ENCODE measurements at places on chromosomes 4 and X. TPM values are rescaled to one million over a fixed set of nuclear protein-coding genes. Genes with fewer than 3 reads are reported as not detected.

DNA sequence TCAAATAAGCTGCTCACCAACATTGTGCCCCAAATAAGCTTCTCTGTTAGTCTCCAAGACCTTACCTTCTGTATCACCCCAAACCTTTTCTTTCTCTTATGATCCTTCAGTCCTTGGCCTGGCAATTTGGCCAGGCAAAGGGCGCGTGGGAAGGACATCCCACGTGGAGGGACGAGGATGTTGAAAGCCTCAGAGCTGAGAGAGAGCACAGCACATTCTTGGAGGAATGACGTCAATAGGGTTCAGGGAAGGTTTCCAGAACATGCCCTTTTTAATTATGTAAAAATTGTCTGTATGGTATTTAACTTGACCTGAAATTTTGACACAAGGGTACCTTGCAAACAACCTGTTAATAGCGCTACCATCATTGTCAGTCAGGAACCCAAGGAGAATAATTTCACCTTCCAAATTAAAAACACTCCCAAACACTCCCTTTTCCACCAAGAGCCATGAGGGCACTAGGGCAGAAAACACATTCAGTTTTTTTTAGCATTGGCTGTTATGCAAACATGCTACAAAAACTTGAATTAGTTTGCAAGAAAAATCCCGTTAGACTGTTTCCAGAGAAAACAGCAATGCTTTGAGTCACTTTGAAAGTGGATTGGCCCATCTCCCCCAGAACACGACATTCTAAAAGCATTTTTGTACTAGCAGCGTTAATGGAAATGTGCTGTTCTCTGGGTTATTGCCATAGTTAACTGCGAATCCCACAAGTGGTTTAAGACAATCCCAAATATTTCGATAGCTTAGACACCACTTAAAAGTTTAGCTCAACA is 183.2 kb upstream of the PUDP start:
- H3K27ac ChIP-seq = peak overlapping the region; percentile 21
- DNase-seq = peak; percentile 54
- H3K36me3 ChIP-seq = no peaks in the 10 kb centered on the region
- no peak overlapping the region for H3K4me3 ChIP-seq

GRCh38 chr4:2725380-2725779 is 30.8 kb downstream of the TNIP2 start:
- no peaks in the 10 kb centered on the region for H3K27me3 ChIP-seq
- H3K36me3 ChIP-seq = no peaks in the 10 kb centered on the region
- no peaks in the 10 kb centered on the region for H3K4me1 ChIP-seq
- no peak overlapping the region for H3K27ac ChIP-seq
- DNase-seq = no peak

GRCh38 chr4:4364061-4364460 is 22.8 kb upstream of the NSG1 start:
- no peak for DNase-seq
- H3K27ac ChIP-seq = no peak overlapping the region
- H3K4me3 ChIP-seq = no peak overlapping the region

DNA sequence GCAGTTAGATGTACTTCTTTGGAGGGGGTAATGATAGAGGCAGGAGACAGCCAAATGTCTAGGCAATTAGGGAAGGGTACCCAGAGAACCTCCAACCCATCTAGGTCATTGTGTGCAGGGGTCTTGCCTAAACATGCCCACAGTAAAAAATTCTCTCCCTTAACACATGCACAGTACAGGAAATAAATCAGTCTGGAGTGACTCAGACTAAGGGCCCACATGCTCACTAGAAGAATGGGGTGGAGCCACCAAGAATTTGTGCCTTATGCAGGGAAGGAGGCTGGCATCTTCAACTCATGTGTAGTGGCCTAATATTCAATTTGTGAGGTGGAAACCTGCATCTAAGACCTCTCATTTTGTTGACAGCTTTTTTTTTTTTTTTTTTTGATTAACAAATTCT is 945.3 kb upstream of the GRIA3 start:
- H3K36me3 ChIP-seq = no peaks in the 10 kb centered on the region
- DNase-seq = no peak
- H3K4me1 ChIP-seq = no peaks in the 10 kb centered on the region

- H3K27ac ChIP-seq = no peak overlapping the region
- no peaks in the 10 kb centered on the region for H3K4me1 ChIP-seq
- H3K36me3 ChIP-seq = no peaks in the 10 kb centered on the region
- no peaks in the 10 kb centered on the region for H3K27me3 ChIP-seq
- no peak for DNase-seq
- H3K4me3 ChIP-seq = no peak overlapping the region
Observed at GRCh38 chr4:85967872-85968271, 392.0 kb downstream of the MAPK10 start.

GRCh38 chrX:7084841-7085240 is 62.7 kb upstream of the STS start:
- DNase-seq = no peak
- no peaks in the 10 kb centered on the region for H3K27me3 ChIP-seq
- H3K4me1 ChIP-seq = no peaks in the 10 kb centered on the region

GRCh38 chrX:11768039-11768438 is 10.0 kb downstream of the MSL3 start:
- no peaks in the 10 kb centered on the region for H3K36me3 ChIP-seq
- H3K27ac ChIP-seq = no peak overlapping the region
- H3K27me3 ChIP-seq = no peaks in the 10 kb centered on the region
- no peaks in the 10 kb centered on the region for H3K4me1 ChIP-seq
- no peak overlapping the region for H3K4me3 ChIP-seq

DNA sequence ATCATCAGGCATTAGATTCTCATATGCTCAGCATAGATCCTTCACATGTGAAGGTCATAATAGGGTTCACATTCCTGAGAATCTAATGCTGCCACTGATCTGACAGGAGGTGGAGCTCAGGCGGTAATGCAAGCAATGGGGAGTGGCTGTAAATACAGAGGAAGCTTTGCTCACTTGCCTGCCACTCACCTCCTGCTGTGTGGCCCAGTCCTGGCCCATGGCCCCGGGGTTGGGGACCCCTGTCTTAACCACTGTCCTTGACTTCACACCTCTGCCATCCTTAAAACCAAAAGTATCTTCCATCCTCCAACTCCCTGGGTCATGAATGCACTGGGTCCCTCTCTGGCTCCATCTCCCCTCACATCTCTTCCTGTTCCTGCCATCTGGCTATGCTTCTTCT is 129.1 kb downstream of the HMX1 start:
- no peak overlapping the region for H3K27ac ChIP-seq
- DNase-seq = no peak
- no peak overlapping the region for H3K4me3 ChIP-seq

- H3K36me3 ChIP-seq = no peaks in the 10 kb centered on the region
- no peak overlapping the region for H3K4me3 ChIP-seq
- H3K27ac ChIP-seq = no peak overlapping the region
- H3K27me3 ChIP-seq = no peaks in the 10 kb centered on the region
- H3K4me1 ChIP-seq = no peaks in the 10 kb centered on the region
- no peak for DNase-seq
Observed at GRCh38 chr4:47315346-47315745, 148.2 kb downstream of the COMMD8 start.

DNA sequence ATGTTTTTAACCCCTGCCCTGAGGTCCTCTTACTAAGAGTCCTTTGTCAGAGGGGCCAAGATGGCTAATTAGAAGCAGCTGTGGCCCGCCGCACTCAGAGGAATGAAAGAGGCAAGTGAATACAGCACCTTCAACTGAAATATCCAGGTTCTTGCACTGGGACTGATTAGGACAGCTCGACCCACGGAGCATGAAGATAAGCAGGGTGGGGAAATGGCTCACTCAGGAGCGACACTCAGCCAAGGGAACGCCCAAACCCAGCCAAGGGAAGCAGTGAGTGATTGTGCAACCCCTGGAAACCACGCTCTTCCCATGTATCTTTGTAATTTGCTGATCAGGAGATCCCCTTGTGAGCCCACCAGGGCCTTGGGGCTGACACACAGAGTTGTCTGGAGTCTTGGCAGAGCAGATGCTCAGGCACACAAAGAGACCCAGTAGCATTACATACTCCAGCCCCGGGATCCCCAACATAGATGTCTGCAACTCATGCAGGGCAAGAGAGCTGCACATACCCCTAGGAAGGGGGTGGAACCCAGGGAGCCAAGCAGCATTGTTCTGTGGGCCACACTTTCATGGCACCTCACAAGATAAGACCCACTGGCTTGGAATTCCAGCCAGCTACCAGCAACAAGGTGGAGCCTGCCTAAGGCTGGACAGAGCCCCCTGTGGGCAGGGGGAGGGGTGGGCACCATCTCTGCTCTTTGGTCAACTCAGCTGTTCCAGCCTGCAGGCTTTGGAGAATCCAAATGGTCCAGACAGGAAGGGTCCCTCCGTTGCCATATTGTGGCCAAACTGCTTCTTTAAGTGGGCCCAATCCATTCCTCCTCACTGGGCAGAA is 23.3 kb downstream of the F8A3 start:
- no peak overlapping the region for H3K27ac ChIP-seq
- H3K4me3 ChIP-seq = no peak overlapping the region
- H3K36me3 ChIP-seq = no peaks in the 10 kb centered on the region
- H3K4me1 ChIP-seq = no peaks in the 10 kb centered on the region
- DNase-seq = no peak

DNA sequence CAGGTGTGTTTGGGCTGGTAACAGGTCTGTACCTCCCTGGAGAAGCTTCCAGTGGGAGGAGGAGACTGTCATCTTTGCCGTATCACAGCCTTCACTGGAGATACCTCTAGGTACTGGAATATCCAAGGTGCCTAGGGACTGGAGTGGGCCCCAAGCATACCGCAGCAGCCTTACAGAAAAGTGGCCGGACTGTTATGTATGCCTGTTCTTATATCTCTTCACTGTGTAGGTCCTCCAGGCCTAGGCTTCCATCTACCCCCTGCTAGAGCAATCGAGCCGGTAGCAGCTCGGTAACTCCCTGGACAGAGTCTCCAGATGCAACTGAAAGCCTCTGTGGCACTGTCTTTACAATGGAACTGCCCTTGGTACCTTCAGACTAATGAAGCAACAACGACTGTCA is 277.4 kb upstream of the GRIA3 start:
- H3K27ac ChIP-seq = no peak overlapping the region
- H3K4me3 ChIP-seq = no peak overlapping the region
- DNase-seq = no peak

- no peak overlapping the region for H3K27ac ChIP-seq
- no peaks in the 10 kb centered on the region for H3K36me3 ChIP-seq
- no peaks in the 10 kb centered on the region for H3K27me3 ChIP-seq
- H3K4me3 ChIP-seq = no peak overlapping the region
- no peak for DNase-seq
- H3K4me1 ChIP-seq = no peaks in the 10 kb centered on the region
Observed at GRCh38 chr4:163542275-163542674, 47.8 kb downstream of the TMA16 start.

DNA sequence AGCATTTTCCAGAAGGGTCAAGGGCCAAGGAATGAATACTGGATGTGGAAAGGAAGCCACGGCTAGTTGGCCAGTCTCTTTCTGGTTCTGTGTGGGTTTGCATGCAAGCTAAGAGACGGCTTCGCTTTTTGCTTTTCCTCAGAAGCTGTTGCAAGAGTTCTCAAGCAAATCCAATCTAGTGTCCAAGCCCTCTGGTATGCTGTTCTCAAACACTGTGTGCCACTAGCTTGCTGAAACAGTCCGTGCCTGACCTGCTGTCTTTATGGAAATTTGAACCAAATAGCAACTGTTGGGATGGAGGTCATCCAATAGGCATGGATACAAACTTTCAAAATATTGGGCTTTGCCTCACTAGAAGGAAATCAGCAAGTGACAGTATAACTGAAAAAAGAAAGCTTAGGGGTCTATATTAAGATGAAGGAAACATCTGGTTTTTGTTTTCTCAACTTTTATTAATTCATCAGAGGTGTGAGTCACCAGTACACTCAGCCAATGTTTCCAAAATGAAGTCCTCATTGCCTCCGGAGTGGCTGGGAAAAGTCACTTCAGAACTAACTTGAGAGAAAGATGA is 70.5 kb downstream of the SLC9A6 start:
- peak; percentile 22 for DNase-seq
- no peak overlapping the region for H3K4me3 ChIP-seq
- H3K27me3 ChIP-seq = no peaks in the 10 kb centered on the region
- no peaks in the 10 kb centered on the region for H3K4me1 ChIP-seq
- no peaks in the 10 kb centered on the region for H3K36me3 ChIP-seq

- no peaks in the 10 kb centered on the region for H3K4me1 ChIP-seq
- no peak overlapping the region for H3K4me3 ChIP-seq
- H3K27ac ChIP-seq = no peak overlapping the region
- no peaks in the 10 kb centered on the region for H3K36me3 ChIP-seq
- no peaks in the 10 kb centered on the region for H3K27me3 ChIP-seq
- DNase-seq = no peak
Observed at GRCh38 chr4:42610941-42611340, 46.0 kb downstream of the ATP8A1 start.

DNA sequence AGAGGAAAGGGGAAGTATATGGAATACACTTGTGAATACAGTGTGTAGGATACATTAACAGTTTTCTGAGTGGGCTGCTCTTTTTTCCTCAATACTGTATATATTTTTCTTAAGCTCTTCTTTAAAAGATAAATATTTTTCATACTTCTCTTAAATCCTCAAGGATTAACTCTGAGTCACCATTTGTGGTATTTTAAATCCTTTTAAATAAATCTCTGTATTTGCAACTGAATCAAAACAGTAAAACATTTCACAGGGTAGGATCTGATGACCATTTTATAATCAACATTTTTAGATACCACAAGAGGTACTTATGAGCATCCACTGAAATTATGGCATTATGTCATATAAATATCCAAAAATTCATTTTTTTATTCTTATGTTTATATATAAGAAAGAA is 87.6 kb downstream of the GAB1 start:
- no peak for DNase-seq
- no peak overlapping the region for H3K27ac ChIP-seq
- H3K36me3 ChIP-seq = no peaks in the 10 kb centered on the region
- H3K4me3 ChIP-seq = no peak overlapping the region
- H3K4me1 ChIP-seq = no peaks in the 10 kb centered on the region

DNA sequence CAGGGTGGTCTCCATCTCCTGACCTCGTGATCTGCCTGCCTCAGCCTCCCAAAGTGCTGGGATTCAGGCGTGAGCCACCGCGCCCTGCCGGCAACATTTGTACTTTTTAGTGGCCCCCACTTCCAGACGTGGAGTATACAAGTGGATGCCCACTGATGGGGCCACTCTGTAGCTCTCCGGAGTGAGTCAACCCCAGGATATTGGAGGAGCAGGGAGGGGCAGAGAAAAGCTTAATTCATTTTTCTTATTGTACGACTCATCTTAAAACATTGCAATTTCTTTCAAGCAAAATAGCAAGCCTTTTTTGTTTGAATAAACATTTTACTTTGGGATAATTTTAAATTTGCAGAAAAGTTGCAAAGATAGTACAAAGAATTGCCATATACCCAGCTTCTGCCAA is 34.6 kb downstream of the FAM9C start:
- no peak overlapping the region for H3K4me3 ChIP-seq
- peaks cover 6% of the 10 kb centered on the region for H3K4me1 ChIP-seq
- H3K36me3 ChIP-seq = no peaks in the 10 kb centered on the region

Gene ETDB
- total RNA-seq = not detected

Gene FAM47E
- total RNA-seq = 0.76 TPM

Gene CPZ
- 55.9 TPM for total RNA-seq

Gene TMPRSS11F
- total RNA-seq = not detected

Gene FRG2
- not detected for total RNA-seq
